ENCODE measurements at places on chromosomes 7 and 10.

DNA sequence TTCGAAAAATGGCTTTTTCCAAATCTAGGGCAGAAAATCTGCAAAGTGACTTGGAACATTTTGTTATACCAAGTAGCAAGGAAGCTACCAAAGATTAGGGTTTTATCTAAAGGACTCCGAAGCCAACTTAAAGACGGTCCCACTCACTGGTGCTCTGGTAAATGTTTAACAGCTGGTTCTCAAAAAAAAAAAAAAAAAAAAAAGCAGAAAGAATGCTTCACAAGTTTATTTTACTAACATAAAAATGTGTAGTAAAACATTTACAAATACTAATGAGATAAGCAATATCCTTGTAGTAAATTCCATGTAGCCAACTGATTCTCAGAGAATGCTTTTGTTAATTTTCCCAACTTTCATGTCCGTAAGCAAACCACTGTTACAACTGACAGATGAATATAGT lies 38.4 kb downstream of the TAF3 start:
- DNase-seq: no peak

- no peak for DNase-seq
Measured at GRCh38 chr10:53166325-53166724, 393.7 kb upstream of the MBL2 start.

DNA sequence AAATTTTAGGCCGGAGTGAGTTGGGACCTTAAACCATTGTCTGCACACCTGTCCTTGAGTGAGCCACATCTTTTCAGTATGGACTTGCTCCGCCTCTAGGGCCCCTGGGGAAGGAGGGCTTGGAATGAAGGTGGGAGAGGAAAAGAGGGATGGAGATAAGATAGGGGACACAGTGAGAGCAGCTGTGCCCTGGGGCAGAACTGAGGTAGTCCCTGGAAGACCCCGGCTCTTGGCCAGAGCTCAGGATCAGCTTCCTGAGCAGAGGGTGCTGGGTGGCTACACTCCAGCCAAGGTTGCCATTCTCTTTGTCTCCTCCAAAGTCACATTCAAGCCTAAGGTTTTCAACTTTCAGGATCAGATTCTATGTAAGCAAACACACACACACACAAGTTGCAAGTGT lies 82.0 kb downstream of the MKI67 start:
- no peak for DNase-seq

GRCh38 chr10:29160150-29160617 lies 128.7 kb upstream of the LYZL1 start:
- DNase-seq: peak; percentile 37

- DNase-seq: no peak
Measured at GRCh38 chr7:23183279-23184012, 1.6 kb downstream of the NUP42 start.

GRCh38 chr7:155862123-155862892 lies 50.0 kb upstream of the SHH start:
- no peak for DNase-seq

GRCh38 chr10:1284076-1284475 lies 227.9 kb downstream of the WDR37 start:
- DNase-seq: no peak

DNA sequence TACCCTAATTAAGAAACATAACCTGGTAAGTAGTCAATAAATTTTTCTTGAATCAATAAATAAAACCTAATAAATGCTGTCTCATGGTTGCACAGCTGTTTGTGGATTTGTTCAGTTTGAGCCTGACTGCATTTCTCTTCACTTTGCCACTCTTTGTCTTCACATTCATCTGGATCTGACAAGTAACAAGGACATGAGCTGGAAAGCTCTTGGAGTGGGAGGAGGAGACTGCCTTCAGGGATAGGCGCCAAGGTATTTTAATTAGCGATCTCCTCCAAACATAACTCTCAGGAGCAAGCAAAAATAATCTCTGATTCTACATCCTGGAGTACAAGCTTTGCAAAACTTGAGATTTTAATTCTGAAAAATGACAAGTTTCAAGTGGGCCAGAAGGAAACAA lies 251.0 kb downstream of the BMPER start:
- DNase-seq: no peak

- DNase-seq: no peak
Measured at GRCh38 chr7:136883046-136883445, 14.6 kb downstream of the CHRM2 start.

GRCh38 chr7:120272701-120273475 lies at the start of gene KCND2:
TSS of gene KCND2 (plus strand) at chr7:120273175.
- no peak for DNase-seq

Data from skeletal muscle cell (primary cell).